CD8-positive, alpha-beta memory T cell (primary cell): ENCODE measurements at places on chromosomes 5 and 9. TPM values are rescaled to one million over a fixed set of nuclear protein-coding genes. Genes with fewer than 3 reads are reported as not detected.

DNA sequence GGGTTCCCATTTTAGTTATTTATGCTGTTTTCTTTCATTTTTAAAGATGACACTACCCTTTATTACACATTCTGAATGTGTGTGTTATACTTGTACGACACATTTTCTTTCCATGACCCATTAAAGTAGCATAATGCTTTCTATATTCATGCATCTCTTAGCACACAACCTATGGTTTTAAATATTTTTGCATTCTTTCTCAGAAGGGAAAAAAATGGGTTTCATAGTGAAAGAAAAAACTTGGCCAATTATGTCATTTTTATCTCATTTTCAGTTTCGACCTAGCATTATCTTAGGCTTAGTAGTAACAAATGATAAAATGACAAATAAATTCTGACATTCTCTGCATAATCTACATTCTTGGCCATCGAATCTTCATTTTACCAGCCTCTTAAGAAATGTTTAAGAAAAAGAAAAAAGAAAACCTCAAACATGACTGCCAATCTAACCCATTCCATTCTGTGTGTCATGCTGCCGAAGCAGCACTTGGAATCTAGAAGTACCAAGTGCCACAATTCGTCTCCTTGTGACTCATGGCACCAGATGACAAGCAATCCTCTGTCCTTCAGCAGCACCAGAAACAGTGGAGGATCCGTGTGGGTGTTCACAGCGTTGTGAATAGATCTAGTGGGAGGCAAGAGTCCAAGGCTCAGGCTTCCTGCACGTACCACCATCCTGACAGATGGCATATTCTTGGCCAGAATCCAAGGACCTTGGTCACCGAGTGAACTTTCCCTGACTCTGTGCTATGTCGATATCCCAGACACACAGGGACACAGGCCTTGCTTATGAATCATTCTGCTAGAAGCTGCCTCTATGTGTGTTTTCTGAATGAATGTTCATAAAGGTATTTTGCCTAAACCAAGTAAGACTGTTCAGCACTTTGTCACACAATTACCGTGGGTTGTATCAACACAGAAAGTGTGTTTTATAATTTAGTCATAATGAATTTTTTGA lies 502.7 kb downstream of the NR2F1-AS1 start:
- DNase-seq, result no peak

- no peak for DNase-seq
Measured at GRCh38 chr9:121463026-121463807, 36.4 kb downstream of the GGTA1 start.

- no peak for DNase-seq
Measured at GRCh38 chr9:89021154-89021803, 30.0 kb downstream of the S1PR3 start.

FAM114A2 gene
- 17.9 TPM for polyA plus RNA-seq

- DNase-seq, result no peak
Measured at GRCh38 chr9:136137321-136138265, 18.9 kb upstream of the TMEM250 start.

HTR4 gene
- not detected for polyA plus RNA-seq

PALM2AKAP2 gene
- 0.15 TPM for polyA plus RNA-seq

GRCh38 chr9:127865645-127866464 lies 11.4 kb upstream of the ENG start:
- no peak for DNase-seq

- no peak for DNase-seq
Measured at GRCh38 chr9:112278152-112278551, 55.3 kb downstream of the PTBP3 start.

CATSPER3 gene
- 0.36 TPM for polyA plus RNA-seq
